GM12864 (cell line): ENCODE measurements at places on chromosomes 1 and 21.
A peak's percentile ranks its signal among the peaks of the same experiment; 100 is the strongest.

GRCh38 chr1:2061065-2061778, 11.0 kb downstream of the PRKCZ start:
- no peak for DNase-seq

- DNase-seq = no peak
Measured at GRCh38 chr1:172955161-172955815, 95.5 kb downstream of the TNFSF18 start.

- DNase-seq = no peak
Measured at GRCh38 chr1:14027099-14027498, 327.1 kb downstream of the PRDM2 start.

GRCh38 chr1:158163000-158163947, 17.4 kb upstream of the CD1D start:
- DNase-seq = peak; percentile 65

GRCh38 chr1:184734980-184735379, 19.7 kb downstream of the EDEM3 start:
- DNase-seq = no peak

- DNase-seq = no peak
Measured at GRCh38 chr1:227759341-227760300, 24.4 kb downstream of the SNAP47 start.

DNA sequence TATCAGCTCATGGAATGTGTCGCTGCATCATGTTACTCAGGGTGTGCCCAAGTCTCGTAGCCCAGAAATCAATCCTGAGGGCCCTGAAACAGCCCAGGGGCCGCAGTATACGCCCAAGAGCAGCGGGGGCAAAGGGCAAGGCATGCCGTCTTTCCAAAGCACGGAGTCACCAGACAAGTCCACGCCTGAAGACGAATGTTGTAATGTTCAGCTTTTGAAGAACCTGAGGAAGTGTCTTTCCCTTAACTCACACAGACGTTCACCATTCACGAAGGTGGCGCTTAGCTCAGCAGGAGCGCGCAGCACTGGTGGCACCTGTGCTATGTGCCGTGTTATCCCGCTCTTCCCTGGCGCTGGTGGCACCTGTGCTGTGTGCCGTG, 18.8 kb upstream of the PWP2 start:
- DNase-seq = no peak

DNA sequence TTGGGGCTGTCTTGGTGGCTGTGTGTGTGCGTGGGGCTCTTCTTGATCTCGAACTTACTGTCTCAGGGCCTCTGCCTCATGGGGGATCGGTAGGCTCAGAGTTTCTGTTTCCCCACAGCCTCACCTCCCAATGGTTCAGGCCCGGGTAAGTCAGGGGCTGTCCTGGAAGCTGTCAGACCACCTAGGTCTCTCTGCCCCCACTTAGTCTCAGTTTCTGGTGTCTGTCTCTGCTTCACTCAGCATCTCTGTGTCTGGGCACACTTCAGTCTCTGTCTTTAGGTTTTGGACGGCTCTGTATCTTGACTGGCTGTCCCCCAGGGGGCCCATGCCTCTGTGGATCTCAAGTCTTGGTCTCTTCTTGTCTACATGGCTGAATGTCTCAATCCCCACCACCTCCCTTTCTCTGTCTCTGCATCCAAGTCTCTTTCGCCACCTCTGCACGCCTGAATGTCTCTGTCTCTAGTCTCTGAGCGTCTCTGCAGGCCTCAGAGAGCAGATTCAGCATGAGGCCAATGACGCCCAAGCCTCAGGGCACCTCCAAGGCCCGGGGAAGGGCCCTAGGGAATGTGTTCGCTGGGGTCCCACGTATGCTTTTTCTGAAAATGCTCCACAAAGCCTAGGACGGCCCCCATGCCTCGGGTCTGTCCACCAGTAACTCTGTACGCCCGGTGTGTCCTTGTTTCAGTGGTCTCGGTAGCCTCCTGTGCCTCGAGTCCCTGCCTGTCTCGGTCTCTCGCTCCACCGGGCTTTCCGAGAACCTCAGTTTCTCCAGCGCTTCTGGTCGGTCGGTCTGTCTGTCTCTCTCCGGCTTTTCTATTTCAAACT, 818 bp downstream of the FHL3 start:
- DNase-seq = no peak

- DNase-seq = no peak
Measured at GRCh38 chr1:61472876-61473275, 252.1 kb downstream of the TM2D1 start.

DNA sequence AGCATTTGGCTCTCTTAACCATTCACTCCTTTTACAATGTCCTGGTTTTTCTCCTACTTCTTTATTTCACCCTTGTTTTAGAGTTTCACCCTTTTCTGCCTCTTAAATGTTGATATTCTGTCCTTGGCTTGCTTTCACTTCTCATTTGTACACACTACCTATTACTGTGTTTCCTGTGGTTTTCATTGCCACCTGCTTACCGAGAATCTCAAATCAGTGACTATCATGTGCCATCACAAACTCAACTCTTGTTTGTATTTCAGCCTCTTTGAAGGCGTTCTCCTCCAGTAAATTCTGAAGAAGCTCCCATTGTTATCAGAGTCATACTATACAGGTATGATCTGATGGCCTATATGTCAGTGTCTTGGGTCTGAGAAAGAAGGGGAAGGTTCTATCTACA, 65.7 kb downstream of the NPHS2 start:
- DNase-seq = peak; percentile 22

GRCh38 chr1:79667166-79667565, 660.6 kb upstream of the ADGRL4 start:
- DNase-seq = no peak

DNA sequence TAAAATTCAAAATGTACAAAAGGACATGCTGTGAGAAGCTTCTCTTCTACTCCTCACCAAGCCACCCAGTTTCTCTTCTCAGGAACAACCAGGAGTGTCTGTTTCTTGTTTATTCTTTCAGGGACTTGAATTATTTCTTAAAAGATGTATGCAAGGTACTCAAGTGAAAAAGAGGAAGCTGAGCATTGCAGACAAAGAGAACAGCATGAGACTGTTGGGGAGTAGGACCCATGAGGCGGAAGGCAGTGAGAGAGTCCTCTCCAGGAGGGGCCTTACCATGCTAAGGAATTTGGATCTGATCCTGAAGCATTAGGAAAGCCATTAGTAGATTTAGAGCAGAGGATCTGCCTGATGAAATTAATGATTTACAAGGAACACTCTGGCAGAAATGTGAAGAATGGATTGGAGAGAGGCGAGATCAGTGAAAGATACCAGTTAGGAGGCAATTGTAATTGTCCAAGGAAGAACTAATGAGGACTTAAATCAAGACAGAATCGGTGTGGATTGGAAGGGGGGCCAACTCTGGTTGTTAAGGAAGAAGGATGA, 14.7 kb upstream of the SSX2IP start:
- no peak for DNase-seq

- DNase-seq = no peak
Measured at GRCh38 chr1:112209493-112209892, 186.5 kb upstream of the CTTNBP2NL start.

DNA sequence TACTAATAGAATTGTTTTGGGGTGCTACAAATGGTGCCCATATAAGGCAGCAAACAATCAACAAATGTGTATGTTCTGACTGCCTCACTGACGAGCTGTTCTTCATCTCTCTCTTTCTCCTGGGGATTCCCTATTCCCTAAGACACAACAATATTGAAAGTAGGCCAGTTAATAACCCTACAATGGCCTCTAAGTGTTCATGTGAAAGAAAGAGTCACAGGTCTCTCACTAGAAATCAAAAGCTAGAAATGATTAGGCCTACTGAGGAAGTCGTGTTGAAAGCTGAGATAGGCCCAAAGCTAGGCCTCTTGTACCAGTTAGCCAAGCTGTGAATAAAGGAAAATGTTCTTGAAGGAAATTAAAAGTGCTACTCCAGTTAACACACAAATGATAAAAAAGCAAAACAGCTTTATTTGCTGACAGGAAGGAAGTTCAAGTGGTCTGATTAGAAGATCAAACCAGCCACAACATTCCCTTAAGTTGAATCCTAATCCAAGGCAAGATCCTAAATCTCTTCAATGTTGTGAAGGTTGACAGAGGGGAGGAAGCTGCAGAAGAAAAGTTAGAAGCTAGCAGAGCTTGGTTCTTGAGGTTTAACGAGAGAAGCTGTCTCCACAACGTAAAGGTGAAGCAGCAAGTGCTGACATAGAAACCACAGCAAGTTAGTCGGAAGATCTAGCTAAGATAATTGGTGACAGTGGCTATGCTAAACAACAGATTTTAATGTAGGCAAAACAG, 26.3 kb downstream of the ATP2B4 start:
- no peak for DNase-seq

DNA sequence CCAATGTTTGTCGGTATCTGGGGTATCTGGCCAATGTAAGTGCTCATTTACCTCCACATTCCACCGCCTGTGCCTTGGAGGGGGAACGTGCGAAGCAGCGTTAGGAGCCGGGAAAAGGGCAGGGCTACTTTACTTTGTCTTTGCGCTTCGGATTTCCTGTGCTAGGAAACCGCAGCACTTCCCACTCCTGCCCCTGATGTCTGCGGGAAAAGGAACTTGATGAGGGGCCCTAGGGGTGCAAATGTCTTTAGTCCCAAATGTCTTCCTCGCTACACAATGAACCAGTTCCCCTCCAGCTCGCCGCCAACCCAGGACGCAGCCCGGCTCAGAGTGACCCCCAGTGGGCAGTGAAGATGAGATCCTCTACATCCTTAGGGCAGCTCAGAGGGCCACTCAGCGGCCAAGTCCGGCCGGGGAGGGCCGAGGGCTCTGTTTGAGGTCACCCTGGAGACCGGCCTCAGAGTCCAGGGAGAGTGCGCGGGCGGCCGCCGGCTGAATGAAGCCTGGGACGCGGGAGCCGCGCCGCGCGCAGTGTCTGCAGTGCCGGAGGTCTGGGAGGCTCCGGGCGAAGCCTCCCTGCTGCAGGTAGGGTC, at the start of gene DYNLT5:
DYNLT5 (plus strand) TSS at position 460 of the 593 bp plus-strand sequence. CDS start 2,200 bp downstream, outside the sequence.
- no peak for DNase-seq

- no peak for DNase-seq
Measured at GRCh38 chr1:52240592-52241210, 98.8 kb downstream of the ZFYVE9 start.

DNA sequence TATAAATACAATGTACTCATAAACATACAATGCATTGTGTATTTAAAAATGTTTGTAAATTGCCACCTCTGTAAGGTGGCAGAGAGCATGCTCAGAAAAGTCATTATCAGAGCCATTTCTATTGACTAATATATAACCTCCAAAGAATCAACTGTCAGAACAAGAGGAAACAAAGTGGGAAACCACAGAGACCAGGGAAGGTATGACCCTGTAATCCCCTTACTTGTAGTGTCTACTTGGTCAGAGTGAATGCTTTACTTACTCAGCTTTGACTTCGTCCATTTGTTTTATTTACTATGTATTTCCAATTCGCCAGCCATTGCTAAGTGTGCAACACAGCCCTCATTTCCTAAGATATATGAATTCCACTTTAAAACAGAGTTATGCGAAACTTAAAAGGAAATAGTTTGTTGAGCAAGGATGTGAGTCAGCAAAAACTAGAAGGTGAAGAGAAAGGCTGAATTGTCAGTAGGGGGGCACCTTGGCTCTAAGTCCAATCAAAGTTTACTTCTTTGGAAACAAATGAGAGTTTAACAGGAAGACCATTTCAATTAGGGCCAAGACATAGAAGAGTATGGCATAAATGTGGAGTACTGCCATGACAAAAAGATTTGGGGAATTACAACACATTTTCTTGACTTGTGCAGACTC, 671.7 kb upstream of the PTBP2 start:
- no peak for DNase-seq

- no peak for DNase-seq
Measured at GRCh38 chr1:92739669-92740524, 45.0 kb downstream of the EVI5 start.

- DNase-seq = no peak
Measured at GRCh38 chr1:84366786-84367185, 31.5 kb upstream of the DNASE2B start.

DNA sequence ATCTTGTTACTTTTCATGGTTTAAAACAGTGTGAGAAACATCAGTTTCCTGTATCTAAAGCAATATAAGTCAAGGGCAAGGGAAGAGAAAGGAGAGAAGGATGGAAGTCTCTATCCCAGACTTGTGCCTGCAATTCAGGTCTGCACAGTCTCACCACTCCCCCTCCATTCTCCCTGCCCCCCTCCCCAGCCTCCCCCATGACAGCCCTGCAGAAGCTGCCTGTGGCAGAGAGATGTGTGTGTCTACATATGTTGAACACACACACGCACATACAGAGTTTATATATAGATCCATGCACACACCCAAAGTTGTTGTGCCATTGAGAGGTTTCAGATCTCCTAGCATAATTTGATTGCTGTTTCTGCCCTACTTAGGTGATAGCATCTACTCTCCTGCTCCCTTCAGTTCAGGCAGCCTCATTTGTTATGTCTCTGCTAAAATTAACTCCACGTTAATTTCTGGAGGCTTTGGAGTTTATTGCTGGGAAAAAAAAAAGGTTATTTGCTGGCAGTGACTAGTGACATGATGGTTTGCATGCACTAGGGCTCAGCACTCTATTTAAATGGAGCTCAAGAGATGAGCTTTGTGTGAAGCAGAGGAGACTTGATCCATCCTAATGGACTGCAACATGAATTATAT, 124.9 kb upstream of the SMYD2 start:
- DNase-seq = no peak

DNA sequence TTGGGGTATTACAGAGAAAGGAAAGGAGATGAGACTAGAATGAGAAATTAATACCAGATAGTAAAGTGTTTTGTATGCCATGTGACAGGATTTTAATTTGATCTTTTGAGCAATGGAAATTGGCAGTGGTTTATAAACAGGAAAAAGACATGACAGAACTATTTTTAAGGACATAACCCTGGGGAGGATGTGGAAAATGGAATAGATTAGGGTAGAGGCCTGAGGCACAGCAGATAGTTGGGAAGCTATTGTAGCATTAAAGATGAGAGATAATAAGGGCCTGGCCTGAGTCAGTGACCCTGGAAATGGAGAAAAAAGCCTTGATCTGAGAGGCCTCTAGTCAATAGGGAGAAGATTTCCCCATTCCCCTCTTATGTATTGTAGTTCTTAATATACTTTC, 22.1 kb upstream of the KCNA3 start:
- DNase-seq = no peak

- no peak for DNase-seq
Measured at GRCh38 chr1:203437696-203438315, 37.8 kb upstream of the PRELP start.

DNA sequence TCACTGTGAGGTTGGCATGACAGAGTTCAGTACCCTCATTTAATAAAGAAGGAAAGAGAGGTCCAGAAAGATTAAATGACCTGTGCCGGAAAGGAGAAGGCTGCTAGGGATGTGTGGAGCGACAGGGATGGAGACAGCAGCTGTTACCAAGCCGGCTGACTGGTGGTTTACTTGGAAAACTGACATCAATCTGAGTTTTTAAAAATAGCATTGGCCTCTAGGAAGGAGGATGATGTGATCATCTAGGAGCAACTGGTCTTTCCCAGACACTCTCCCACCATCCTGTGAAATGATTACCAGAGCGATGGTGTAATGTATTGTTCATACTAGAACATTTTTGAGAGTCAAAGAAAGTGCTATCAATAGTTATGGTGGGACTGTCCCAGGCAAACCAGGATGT, 154.4 kb downstream of the ZSCAN20 start:
- no peak for DNase-seq
